Frontal cortex (tissue), 4 donors: ENCODE measurements at places on chromosomes 4 and X. TPM values are rescaled to one million over a fixed set of nuclear protein-coding genes. Genes with fewer than 3 reads are reported as not detected.

- DNase-seq, result no peak
Measured at GRCh38 chr4:104649631-104650030, 154.9 kb upstream of the CXXC4 start.

GRCh38 chr4:65250916-65251315 is 419.4 kb downstream of the EPHA5 start:
- no peak for DNase-seq

GRCh38 chrX:128020701-128021100 is 31.5 kb downstream of the ACTRT1 start:
- no peak for DNase-seq

Gene PPAT
- total RNA-seq, result 24.9 TPM

Gene CLDN34
- total RNA-seq, result not detected

Gene SPANXN3
- total RNA-seq, result not detected
